ENCODE measurements at places on chromosomes 1 and 21. TPM values are rescaled to one million over a fixed set of nuclear protein-coding genes. Genes with fewer than 3 reads are reported as not detected.

Gene HAPLN2
- not detected for total RNA-seq

Gene SPRR3
- total RNA-seq, result 51.4 TPM

Gene EDARADD
- total RNA-seq, result 3.1 TPM

Gene TTC24
- total RNA-seq, result not detected

Gene ZC3H12A
- total RNA-seq, result 59.0 TPM

Gene SLC22A15
- 21.0 TPM for total RNA-seq

Gene WNT2B
- 0.43 TPM for total RNA-seq

Gene FCRL2
- not detected for total RNA-seq

Gene NES
- total RNA-seq, result not detected

Gene PTPRF
- 245 TPM for total RNA-seq

Gene AK2
- total RNA-seq, result 225 TPM

Gene RHOU
- total RNA-seq, result 0.43 TPM

Gene CR1
- not detected for total RNA-seq

Gene LEFTY2
- not detected for total RNA-seq

Gene GABPB2
- total RNA-seq, result 10.7 TPM

Gene TMPRSS15
- not detected for total RNA-seq

Gene WNT3A
- not detected for total RNA-seq

Gene LAPTM5
- 0.21 TPM for total RNA-seq

Gene ANGPTL1
- not detected for total RNA-seq

Gene AJAP1
- 2.4 TPM for total RNA-seq

Gene NBPF8
- 14.7 TPM for total RNA-seq

Gene OR2AK2
- total RNA-seq, result not detected

Gene POU3F1
- total RNA-seq, result 0.48 TPM

Measured in tracheal epithelial cell (primary cell).